ENCODE measurements at places on chromosomes 12 and 14. TPM values are rescaled to one million over a fixed set of nuclear protein-coding genes. Genes with fewer than 3 reads are reported as not detected.

GALNT8 gene
- total RNA-seq = 0.29 TPM

DNA sequence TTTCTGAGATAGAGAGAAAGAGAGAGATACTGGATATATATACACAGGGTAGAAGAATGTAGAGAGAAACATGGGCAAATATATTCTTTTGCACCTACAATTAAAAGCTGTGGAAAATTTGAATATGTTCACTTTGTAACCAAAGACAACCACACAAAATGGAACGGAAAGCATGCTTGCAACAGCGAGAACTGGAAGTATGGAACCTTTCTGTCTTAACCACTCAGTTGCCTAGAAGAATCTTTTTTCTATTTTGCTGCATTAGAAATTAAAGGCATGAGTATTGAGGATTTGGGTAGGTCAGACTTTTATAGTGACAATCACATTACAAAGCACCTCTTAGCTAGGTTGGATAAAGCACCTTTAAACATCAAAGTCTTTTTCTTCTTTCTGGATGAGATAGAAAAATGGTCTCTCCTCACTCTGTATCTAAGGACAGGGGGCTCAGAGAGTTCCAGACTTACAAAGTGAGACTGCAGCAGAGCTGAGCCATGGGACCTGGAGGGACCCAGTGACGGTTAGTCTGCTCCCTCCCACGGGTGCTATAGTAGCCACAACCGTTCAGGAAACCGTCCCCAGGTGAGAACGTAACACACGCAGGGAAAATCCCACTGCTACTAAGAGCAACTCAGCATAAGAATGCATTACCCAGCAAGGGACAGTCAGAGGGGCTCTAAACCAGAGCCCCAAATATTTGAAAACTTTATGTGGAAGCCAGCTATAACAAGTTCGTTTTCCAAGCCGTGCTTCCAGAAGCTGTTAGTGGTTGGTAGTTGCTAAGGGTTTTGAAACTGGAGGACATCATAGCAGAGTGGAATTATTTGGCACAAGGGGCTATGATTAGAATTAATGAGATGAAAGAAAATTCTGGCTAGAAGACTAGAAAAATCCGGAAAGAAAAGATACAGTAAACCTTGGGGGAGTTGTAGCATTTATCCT lies 97.1 kb downstream of the DAD1 start:
- DNase-seq = no peak

- DNase-seq = no peak
Measured at GRCh38 chr12:117403586-117404139, 42.2 kb upstream of the NOS1 start.

- DNase-seq = peak; percentile 81
Measured at GRCh38 chr12:57213058-57213715, 3.4 kb upstream of the NXPH4 start.

- DNase-seq = no peak
Measured at GRCh38 chr12:81727391-81727790, 31.8 kb downstream of the PPFIA2 start.

GNB3 gene
- total RNA-seq = 11.8 TPM

LYSET gene
- 26.6 TPM for total RNA-seq

DNA sequence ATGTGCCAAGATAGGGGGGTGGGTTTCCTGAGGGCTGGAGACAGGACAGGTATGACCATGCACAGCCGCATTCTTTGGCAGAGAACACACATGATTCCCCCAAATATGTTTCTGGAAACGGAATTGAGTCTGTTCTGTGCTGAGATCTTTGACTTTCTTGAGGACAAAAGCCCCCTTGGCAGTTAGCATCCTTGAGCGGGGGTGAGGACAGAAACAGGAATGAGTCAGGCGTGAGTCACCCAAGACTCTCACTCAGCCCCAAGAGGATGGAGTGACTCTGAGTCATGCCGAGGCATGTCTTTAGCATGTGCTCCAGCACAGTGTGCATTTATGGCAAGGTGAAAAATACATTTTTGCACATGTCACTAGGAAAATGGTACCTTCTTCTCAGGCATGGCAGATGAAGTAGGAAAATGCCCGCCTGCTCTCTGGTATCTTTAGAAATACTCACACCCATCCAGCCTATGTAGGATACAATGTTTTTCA lies 52.1 kb downstream of the DAD1 start:
- no peak for DNase-seq

SLC35E3 gene
- 9.2 TPM for total RNA-seq

GRCh38 chr14:26859483-26859882 lies 261.6 kb upstream of the NOVA1 start:
- DNase-seq = no peak

- DNase-seq = no peak
Measured at GRCh38 chr12:94725375-94726168, 75.2 kb upstream of the TMCC3 start.

DNA sequence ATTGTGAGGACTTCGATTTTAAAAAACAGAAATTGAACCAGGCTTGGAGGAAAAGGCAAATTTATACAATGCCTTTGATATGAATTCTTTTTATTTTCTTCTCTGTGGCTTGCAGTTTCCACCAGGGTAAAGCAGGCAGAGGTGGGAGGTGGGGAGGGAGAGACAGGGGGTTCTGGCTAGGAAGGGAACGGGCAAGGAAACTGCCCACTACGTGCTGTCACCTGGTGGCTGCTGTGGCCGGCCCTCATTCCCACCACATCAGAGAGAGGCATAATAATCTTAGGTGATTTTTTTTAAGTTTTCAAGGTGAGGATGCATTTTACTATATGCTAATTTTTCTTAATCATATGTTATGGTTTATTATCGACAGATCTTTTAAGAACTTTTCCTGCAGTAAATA lies 145.8 kb downstream of the CACNA1C start:
- DNase-seq = no peak

GRCh38 chr12:130642856-130643255 lies 73.2 kb downstream of the RIMBP2 start:
- DNase-seq = no peak

GRCh38 chr12:96981911-96982310 lies 74.9 kb downstream of the NEDD1 start:
- DNase-seq = no peak

- DNase-seq = peak; percentile 55
Measured at GRCh38 chr14:98984719-98985041, 287.3 kb downstream of the BCL11B start.

DNA sequence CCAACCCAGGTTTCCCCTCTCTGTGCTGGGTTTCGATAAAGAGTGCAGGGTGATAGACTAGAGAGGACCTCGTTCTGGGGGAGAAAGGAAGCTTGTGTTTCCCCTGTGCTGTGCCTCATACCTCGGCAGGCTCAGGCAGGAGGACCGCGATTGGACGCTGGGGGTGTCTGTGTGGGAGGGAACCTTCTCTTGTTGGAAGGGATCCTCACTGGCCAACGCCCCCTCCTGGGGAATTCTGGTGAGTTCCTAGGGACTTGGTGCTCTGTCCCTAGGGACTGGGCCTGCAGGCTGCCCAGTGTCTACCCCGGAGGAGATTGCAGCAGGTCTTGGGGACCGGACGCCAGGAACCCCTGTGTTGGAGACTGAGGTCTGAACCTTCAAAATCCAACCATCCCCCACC lies 157.4 kb upstream of the PRMT8 start:
- DNase-seq = no peak

GRCh38 chr14:97306133-97306759 lies 509.1 kb downstream of the VRK1 start:
- no peak for DNase-seq

DNA sequence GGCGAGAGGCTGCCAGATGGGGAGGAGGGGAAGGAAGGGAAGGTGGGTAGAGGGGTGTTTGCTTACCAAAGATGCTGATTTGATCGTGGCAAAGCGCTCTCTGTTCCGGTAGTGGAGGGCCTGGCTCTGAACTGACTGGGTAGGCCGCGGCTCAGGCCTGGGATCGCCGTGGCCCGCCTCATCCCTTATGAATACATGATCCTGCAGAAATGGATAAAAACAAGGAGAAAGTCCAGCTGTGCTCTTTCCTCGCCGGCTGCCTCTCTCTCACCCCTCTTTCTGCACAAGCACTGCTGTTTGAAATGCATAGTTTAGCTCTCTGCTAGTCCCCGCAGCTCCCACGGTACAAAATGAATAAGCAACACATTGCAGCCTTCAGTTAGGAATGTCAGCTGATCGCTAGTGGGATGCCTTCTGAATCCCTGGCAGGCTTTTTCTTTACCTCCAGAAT lies 53.8 kb downstream of the PEBP1 start:
- no peak for DNase-seq

DNA sequence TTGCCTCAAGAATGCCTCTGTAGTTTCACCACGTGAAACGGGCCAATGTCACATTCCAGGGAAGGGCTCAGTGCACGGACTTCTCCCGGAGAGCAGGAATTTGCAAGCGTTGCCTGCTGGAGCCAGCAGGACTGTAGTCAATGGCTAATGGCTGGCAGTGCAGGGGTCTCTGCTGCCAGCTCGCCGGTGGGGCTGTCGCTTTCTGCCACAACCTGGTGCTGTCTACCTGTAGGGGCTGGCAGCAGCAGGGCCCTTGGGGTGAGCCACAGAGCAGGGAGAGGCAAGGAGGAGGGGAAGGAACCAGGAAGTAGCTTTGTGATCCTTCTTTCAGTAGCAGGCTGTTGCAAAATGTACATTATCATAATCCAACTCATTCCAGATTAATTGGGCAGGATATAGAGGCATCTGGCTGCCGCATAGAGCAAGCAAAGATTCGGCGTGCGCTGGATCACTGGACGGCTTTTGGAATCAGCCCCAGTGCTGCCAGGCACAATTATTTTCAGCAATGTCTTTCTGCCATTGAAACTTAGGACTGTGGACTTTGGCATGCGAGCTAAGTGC lies 114.1 kb downstream of the PAPOLA start:
- DNase-seq = no peak

GRCh38 chr12:120012067-120012621 lies 23.1 kb downstream of the BICDL1 start:
- DNase-seq = peak; percentile 31

GRCh38 chr12:42104087-42104486 lies 40.6 kb downstream of the GXYLT1 start:
- no peak for DNase-seq

IFI27 gene
- not detected for total RNA-seq

GRCh38 chr14:33908540-33909223 lies 42.2 kb downstream of the EGLN3 start:
- no peak for DNase-seq

GRCh38 chr12:96164951-96165811 lies 29.0 kb upstream of the ELK3 start:
- DNase-seq = no peak

GRCh38 chr14:60276347-60276746 lies 27.3 kb downstream of the PPM1A start:
- DNase-seq = no peak

- DNase-seq = no peak
Measured at GRCh38 chr14:32354716-32355115, 25.6 kb downstream of the AKAP6 start.

DNA sequence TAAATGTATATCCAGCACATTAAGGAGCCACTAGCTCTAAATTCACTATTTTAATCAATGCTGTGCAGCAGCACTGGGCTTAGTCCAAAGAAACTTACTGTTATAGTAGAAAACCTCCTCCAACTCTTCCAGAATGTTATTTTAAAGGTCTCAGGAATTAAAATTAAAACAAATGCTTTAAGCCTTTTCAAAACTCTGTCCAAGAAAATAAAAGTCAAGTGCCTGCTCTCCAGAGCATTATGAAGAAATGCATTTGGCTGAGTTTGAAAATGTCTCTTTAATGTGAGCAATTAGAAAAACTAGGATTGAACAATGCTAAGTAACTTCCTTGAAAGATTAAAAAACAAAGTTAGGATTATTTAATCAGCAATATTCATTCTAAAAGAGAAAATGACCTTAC lies 322.4 kb upstream of the DCN start:
- DNase-seq = no peak

FOS gene
- 7.5 TPM for total RNA-seq

- peak; percentile 75 for DNase-seq
Measured at GRCh38 chr14:75050852-75051555, at the start of gene MLH3. TSS of gene MLH3 (minus strand) at chr14:75051467. CDS start at chr14:75049655, 1,812 bp downstream.

RAD51AP1 gene
- total RNA-seq = 1.8 TPM

DNA sequence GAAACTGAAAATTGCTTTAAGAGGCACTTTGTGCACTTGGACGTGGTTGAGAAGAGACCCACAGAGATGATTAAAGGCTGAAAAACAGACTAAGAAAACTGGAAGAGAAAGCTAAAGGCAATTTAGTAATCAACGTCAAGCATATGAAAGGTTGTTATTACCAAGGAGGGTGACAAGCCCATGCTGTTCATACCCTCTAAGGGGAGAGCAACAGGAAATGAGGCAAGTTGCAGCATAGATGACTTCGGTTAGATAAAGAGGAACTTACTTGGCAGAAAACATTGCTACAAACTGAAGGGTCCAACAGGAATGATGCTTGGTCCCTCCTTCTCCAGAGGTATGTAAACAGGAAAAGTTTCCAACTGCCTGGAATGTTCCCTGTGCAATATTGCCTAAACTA lies 107.8 kb downstream of the DUSP6 start:
- peak; percentile 67 for DNase-seq

GRCh38 chr12:77214136-77214535 lies 148.8 kb upstream of the E2F7 start:
- no peak for DNase-seq

WNT1 gene
- 1.5 TPM for total RNA-seq

GRCh38 chr12:89383235-89384049 lies 31.1 kb upstream of the DUSP6 start:
- no peak for DNase-seq

CIROP gene
- total RNA-seq = not detected

EEA1 gene
- total RNA-seq = 20.9 TPM

- no peak for DNase-seq
Measured at GRCh38 chr14:103028161-103028767, 29.1 kb downstream of the CDC42BPB start.

DNA sequence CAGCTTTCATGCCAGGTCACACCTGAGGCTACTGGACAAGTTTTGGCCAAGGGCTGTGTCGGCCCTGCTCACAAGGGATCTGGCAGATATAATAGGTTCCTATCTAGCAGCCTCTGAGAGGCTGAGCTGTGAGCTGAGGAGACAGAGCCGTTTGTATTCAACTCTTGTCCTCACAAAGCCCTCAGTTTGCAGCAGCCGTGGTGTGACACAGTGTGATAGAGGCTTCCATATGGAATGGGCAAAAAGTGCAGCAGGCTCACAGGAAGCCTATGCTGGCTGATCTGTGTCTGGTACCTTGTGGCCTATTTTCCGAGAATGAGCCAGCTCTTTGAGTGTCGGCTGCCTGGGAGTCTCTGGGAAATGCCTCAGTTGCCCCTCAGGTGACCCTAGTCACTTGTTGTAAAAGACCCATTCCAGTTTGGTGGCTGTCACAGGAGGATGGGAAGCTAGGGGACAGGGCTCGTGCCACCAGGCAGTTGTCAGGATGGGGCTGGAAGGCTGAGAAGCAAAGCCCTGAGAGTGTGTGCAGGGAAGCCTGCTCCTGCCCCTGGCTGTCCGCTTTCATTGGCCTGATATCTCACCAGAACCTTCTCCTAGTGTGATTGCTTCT lies 16.1 kb downstream of the VRTN start:
- no peak for DNase-seq

GRCh38 chr12:42084522-42084921 lies 60.2 kb downstream of the GXYLT1 start:
- no peak for DNase-seq

DNA sequence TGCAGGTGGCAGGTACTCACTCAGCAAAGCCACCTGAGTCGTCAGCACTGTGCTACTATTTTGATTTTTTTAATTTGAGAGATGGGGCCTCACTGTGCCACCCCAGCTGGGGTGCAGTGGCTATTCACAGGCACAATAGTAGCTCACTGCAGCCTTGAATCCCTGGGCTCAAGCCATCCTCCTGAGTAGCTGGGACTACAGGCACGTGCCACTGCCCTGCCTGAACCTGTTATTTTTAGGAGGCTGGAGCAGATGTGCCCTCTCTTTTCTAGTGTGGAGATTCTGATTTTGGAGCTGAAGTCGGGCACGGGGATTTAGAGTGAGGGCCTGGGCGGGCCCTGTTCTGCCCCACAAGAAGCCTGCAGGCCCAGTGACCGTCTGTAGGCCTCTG lies 17.3 kb downstream of the SLC25A47 start:
- DNase-seq = no peak

- DNase-seq = no peak
Measured at GRCh38 chr14:64927031-64927430, 12.8 kb downstream of the CHURC1 start.

Measured in naive thymus-derived CD4-positive, alpha-beta T cell (primary cell).